ENCODE measurements at places on chromosomes 1 and 21.

DNA sequence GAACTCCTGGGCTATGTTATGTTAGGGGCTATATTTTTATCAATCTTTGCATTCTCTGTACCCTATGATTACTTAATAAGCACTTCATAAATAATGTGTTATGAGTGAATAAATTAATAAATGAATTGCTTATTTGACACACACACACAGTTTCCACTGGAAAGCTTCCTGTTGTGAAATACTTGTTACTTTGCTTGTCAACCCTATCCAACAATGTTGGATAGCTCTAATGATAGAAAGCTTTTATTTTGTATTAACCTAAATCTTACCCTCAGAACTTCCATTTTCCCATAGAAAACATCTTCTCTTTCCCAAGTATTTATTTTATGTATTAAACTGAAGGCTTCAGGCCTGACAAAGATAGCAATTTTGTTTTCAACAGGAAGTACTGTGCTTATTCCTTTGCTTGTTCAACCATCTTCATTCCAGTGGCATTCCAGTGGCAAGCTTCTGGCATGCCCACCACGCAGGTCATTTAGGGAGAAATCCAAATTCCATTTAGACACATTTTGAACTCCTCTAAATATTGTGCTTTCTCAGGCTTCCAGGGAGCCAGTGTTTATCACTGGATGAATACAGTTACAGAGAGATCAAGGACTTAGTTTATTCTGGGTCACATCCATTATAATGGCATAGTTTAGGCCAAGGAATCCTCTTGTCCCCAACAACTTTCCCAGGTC, 134.4 kb downstream of the TGFB2 start:
- DNase-seq: no peak

DNA sequence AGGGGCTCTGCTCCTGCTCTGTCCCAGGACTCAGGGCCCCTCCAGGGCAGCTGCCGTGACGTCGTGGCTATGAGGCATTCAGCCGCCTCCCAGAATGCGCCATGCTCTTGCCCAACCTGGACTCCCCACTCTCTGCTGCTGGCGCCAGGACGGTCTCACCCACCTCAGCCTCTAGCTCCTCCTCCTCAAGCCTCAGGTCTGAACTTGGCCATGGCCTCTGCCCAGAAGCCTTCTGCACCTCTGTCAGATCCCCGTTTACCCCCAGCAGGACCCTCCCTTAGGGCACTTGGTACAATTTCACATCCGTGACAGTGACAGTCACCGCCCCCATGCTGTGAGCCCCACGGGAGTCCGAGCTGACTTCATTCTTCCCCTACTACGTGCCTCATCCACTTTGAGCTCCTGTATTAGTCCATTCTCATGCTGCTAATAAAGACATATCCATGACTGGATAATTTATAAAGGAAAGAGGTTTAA, 4.9 kb downstream of the CSTB start:
- DNase-seq: no peak

- DNase-seq: no peak
Observed at GRCh38 chr1:171418546-171418945, 66.8 kb upstream of the PRRC2C start.

DNA sequence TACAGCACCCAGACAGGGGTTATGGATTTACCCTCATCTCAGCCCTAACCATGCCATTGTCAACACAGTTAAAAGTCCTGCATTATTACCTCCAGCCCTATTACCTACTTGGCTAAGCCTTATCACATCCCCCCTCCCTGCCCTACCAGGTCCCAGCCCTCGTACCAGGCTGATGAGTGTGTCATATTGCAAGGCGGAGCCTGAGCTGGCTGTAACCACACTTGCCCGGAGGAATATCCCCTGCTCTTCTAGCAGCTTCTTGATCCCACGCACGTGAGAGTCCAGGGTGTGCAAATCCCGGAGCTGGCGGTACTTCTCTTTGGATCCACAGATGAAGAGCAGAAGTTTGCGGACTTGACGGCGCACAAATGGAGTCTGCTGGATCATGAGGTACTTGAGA, 87.4 kb downstream of the UBR4 start:
- DNase-seq: no peak

GRCh38 chr1:75126611-75127101, 7.5 kb upstream of the LHX8 start:
- DNase-seq: no peak

DNA sequence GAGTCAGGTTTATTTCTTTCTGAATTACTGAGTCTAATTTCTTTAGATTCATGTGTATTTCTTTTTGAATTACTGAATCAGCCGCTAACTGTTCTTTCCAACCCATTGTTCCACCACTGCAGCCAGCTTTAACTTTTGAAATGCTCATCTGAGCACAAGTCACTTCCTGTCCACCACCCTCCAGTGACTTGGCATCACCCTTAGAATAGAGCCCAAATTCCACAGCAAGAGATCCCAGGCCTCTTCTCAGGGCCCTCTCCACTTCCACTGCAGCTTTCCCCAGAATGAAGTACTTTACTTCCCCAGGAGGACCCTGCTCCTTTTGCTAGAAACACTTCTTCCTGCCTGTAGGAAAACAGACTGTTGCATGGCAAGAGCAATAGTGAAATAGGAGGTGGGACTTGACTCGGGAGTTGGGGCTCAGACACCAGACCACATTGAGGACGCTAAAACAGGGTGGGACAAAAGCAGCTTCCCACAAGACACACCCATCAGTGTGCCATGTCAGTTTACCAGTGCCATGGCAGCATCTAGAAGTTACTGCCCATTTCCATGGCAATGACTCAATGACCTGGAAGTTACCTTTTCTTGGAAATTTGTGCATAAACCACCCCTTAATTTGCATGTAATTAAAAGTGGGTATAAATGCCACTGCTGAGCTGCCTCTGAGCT, 56.5 kb upstream of the ADAR start:
- no peak for DNase-seq

- DNase-seq: no peak
Observed at GRCh38 chr1:215636258-215636965, 69.3 kb downstream of the KCTD3 start.

DNA sequence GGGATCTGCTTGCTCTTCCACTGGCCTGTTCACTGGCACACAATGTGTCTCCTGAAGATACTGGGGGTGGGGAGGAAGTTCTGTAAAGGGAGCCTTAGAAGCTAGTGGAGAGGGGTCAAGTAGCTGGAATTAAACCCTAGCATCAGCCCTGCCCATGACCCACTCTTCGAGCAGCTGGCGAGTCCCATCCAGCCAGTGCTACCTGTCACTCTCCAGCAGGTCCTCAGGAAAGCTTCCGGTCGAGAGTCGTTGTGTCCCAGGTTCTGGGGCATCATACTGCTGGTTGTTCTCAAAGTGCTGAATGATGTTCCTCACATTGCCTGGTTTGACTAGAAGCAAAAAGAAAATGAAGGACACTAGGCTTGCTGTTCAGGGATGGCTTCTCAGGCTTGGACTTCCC, 30.9 kb downstream of the LRRC71 start:
- DNase-seq: no peak

- peak; percentile 44 for DNase-seq
Observed at GRCh38 chr1:168469690-168470089, 74.1 kb downstream of the XCL2 start.

DNA sequence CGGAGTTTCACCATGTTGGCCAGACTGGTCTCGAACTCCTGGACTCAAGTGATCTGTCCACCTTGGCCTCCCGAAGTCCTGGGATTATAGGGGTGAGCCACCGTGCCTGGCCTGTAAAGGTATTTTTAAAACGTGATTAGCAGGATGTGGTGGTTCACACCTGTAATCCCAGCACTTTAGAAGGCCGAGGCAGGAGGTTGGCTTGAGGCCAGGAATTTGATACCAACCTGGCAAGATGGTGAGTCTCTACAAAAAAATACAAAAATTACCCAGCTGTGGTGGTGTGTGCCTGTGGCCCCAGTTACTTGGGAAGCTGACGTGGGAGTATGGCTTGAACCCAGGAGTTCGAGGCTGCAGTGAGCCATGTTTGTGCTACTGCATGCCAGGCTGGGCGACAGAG, 43.3 kb upstream of the SOD1 start:
- DNase-seq: no peak

DNA sequence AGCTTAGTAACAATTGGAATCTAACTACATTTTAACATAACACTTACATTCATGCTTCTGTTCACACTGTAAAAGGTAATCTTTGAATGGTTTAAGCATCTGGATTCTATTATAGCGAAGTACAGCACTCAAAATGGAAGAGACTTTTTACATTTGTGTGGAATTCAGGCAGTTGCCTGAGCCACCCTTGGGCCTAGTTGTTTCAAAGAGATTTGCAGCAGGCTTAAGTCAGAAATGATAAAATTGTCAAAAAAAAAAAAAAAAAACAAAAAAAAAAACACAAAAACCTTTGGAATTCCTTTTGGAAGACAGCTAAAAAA, 199.9 kb downstream of the LYPLAL1 start:
- no peak for DNase-seq

- DNase-seq: no peak
Observed at GRCh38 chr1:243469497-243469896, 213.7 kb downstream of the SDCCAG8 start.

- DNase-seq: no peak
Observed at GRCh38 chr1:156858959-156859522, at the start of gene INSRR. TSS of gene INSRR (minus strand) at chr1:156859117. CDS start at chr1:156858621, 496 bp downstream.

DNA sequence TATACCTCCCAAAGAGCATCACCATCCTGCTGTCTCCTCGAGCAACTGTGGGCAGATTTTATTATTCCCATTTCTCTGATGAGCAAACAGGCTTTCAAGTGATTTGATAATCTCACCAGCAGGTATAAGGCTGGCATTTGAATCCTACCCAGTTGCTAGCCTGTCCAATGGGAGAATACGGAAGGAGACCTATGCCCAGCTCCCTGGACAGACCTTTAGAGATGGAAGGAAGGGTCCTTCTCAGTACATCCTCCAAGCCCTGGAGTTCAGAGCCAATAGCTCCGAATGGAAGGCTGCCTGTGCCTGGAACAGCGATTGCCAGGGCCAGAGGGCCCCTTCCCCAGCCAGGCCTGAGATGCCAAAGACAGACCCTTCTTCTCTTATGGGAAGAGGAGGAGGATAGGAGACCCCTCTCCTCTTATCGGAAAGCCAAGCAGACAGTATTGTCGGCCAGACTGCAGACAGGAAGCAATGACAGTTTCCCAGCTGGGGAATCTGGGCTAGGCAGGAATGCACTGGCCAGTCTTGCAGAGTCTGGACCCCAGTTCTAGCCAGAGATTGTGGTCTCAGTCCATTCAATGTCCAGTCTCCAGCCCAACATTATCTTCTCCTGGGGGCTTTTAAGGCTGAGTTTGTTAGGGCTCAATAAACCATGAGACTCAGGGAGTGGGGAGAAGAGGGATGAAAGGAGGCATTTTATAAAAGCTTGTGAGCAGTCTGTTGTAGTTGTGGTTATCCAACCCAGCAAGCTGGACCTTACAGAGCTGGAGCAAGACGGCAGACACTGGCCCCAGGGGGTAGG, 2.0 kb downstream of the IFFO2 start:
- DNase-seq: no peak

GRCh38 chr1:6048179-6048867, 2.6 kb downstream of the KCNAB2 start:
- DNase-seq: no peak

DNA sequence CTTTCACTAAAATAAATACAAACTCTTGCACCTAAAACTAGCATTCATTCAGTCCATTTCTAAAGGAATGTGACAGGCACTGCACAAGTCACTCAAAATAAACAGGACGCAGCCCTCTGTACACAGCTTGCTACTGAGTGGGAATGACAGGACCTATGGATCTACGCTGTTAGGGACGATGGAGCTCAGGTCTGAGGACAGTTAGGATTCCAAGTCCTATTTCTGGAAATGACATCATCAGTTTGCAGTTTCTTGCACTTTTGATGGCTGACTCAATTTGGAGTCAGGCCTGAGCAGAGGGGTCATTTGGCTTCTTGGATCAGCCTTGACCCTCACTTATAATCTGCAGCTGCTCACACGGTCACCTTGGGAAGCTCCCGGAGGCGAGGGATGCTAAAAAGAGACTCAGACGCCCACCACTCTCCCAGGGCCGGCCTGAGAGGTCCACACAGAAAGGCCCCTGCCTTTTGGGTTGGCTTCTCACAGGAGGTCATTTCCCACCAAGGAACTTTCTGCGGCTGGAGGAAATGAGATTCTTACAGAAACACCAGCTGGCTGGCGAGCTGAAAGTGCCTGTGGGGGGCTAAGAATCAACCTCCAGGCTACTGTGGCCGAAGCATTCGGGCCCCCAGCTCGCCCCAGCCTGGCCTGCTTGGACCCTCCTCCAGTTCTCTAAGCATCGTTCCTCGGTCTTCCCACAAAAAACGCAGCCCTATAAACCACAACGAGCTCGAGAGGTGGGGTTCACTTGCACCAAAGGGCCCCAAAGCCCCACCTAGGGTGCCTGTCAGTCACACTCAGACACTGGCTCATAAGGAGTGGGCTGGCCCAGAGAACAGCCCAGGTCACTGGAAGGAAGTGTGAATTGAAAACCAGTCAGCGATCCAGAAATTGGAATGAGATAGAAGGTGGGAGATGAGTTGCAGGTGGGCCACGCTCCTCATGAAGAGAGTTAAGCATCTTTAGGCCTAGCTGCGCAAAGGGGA, 8.9 kb upstream of the PDE9A start:
- no peak for DNase-seq

- no peak for DNase-seq
Observed at GRCh38 chr1:23699280-23700179, 7.9 kb downstream of the RPL11 start.

- no peak for DNase-seq
Observed at GRCh38 chr1:55632058-55632457, 416.9 kb upstream of the USP24 start.

GRCh38 chr1:22412932-22413727, 38.5 kb upstream of the ZBTB40 start:
- DNase-seq: no peak

DNA sequence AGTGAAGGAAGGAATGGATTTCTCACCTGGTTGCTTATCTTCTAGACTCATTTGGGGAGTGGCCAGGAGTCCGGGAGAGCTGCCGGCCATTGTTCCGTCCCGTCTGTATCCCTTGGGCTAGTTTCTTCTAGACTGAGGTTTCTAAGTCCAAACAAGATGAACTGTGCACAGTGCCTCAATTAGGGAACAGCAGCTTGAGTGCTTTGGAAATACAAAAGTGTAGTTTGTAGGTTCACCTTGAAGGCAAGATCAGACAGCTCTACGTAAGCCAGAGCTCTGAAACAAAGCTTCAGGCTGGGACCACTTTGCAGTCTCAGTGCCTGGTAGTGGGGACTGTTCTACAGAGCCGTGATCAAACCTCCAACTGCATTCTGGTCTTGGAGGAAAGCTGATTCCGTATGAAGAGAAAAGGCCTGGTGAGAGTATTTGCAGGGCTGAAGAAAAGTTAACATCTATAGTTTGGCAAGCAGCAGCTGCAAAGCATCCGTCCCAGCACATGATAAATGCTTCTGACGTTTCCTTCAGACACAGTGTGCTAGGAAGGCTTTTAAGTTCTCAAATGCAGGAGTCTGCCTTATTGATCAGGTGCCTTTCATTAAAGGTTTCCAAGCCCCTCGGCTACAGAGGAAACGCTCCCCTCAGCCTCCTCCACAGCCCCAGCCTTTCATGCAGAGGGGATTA, 432.8 kb downstream of the KIF26B start:
- DNase-seq: no peak

GRCh38 chr1:227546059-227546458, 17.3 kb upstream of the ZNF678 start:
- no peak for DNase-seq

Measured in activated naive CD4-positive, alpha-beta T cell treated with anti-CD3 and anti-CD28 coated beads, Interleukin-2, amount 10 ng/mL, durations not matched to agents 7 days and 5 days (primary cell).